ENCODE measurements at places on chromosomes 4 and X. TPM values are rescaled to one million over a fixed set of nuclear protein-coding genes. Genes with fewer than 3 reads are reported as not detected.

Gene SPANXN5
- total RNA-seq, result not detected

Gene MAGEC3
- not detected for total RNA-seq

Gene PAGE4
- total RNA-seq, result not detected

Gene GPRASP1
- 4.0 TPM for total RNA-seq

Gene CXCL5
- 14.0 TPM for total RNA-seq

Gene MTMR8
- total RNA-seq, result not detected

Gene LRIT3
- not detected for total RNA-seq

Gene REELD1
- not detected for total RNA-seq

Gene FAAH2
- total RNA-seq, result 0.28 TPM

Gene FDCSP
- not detected for total RNA-seq

Gene SH3D19
- total RNA-seq, result 35.9 TPM

Gene WDFY3
- total RNA-seq, result 43.0 TPM

Gene USP27X
- 1.8 TPM for total RNA-seq

Gene CT47B1
- not detected for total RNA-seq

Gene TEX28
- not detected for total RNA-seq

Data from smooth muscle cell of bladder (primary cell).